ENCODE measurements at places on chromosomes 12 and 14.

DNA sequence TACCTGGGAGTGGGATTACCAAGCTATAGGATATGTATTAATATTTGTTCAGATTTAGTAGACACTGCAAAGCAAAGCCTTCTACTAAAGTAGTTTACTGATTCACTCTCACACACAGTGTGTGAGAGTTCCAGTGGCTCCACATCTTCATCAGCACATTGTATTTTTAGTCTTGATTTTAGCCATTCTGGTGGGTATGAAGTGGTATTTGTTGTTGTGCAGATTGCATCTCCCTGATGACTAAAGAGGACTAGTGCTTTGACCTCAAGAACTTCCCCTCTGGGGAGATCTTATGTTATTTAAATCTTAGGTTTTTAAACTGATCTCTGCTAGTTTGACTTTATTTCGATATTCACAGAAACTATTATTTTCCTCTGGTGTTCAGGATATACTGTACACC, 479.7 kb upstream of the RGS6 start:
- no peak for DNase-seq

GRCh38 chr14:20614038-20614840, 23.1 kb upstream of the RNASE12 start:
- DNase-seq = no peak

DNA sequence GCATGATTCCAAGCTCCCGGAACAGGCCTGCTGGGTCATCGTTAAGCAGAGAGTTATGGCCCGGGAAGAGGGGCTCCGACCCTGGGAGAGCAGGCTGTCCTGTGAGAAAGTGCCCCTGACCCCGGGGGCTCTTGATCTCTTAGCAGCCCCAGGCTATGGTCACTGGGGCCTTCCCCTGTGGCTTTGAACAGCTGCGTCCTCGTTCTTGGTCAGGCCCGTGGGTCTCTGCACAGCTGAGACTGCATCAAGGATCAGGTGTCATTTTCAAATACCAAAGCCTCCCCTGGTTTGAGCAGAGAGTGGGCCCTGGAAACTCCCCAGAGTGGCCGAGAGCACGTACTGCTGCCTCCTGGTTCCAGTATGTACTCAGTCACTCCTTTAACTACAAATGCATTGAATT, 114.8 kb downstream of the ESRRB start:
- no peak for DNase-seq

DNA sequence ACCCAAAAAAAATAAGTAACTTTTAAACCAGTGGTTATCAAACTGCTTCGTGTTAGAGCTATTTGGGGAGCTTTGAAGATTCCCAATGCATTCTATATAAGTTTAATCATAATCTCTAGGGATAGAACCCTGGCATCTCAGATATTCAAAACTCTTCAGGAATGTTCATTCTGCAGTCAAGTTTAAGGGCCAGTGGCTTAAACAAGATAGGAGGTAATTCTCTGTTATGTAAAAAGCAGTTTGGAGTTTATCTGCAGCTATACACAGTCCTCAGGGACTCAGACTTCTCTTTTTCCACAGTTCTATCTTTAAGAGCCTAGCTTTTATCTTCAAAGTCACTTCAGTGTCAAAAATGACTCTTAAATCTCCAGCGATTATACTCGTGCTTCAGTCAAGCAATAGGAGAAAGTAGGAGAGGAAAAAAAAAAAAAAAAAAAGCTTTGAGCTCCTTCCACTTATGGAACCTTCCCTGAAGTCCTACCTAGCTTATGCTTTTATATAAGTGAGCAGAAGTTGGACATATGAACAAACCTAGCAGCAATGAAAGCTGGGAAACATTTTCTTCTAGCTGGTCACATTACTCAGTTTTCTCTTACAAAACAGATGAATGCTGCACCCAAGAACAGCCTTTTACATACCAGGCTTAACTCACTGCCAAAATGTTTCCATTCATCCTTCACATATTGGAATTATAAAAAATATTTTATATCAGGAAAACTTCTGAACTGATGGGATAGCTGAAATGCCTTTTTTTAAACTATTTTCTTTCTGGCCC, 302.8 kb downstream of the FSCB start:
- DNase-seq = no peak

GRCh38 chr12:21774358-21775132, at the start of gene KCNJ8:
Gene KCNJ8, minus strand, starts transcription at chr12:21774706. Its CDS starts 1,090 bp downstream, at chr12:21773616.
- DNase-seq = no peak

- no peak for DNase-seq
These were observed 74.8 kb downstream of the ARL6IP4 start for GRCh38 chr12:123055281-123055766.

DNA sequence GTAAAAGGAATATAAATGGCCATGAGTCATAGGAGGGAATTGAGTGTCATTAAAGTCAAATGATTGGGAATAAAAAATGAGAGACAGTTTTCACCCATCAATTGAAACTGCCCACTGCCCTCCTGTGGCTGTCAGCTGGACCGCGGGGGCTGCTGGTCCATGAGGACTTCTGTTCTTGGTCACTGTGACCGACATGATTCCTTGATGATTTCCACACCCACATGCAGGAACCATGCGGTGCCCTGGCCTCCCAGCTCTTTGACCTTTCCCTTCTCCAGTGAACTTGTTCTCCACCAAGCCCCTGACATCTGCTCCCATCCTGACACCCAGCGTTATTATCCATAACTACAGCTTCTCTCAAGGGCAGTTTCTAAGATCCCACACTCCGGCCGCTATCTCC, 48.4 kb downstream of the C12orf75 start:
- DNase-seq = no peak

DNA sequence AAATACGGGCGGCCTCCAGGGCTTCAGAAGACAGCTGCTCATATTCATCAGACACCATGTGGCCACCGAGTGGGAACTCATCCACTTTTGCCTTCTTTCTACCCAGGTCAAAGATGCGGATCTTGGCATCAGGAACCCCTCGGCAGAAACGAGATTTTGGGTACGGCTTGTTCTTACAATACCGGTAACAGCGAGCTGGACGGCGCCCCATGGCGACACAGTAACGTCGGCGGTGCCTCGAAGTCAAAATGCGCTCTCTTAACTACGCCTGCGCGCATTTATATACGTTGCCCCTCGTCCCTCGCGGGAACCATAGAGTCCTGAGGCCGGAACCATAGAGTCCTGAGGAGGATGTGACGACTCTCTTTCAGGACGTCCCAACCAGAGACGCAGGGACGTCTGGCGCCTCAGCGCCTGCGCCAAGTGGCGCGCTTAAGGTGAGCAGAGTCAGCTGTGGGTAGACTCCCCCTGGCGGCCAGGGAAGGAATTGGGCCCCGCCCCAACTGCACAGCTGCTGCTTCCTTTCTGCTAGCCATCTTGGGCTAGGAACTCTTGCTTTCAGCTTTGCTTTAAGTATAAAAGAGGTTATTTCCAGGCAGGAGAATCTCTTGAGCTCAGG, at the start of gene RPL10L:
Gene RPL10L, minus strand, starts transcription at position 256 of the 619 bp plus-strand sequence. Its CDS starts 45 bp downstream, at position 211.
- DNase-seq = no peak

- no peak for DNase-seq
These were observed 486.2 kb downstream of the NAV3 start for GRCh38 chr12:78316631-78317468.
